IMR-90 (cell line): ENCODE measurements at places on chromosomes 5 and 9. TPM values are rescaled to one million over a fixed set of nuclear protein-coding genes. Genes with fewer than 3 reads are reported as not detected.

Gene FTMT
- not detected in 2 replicates for total RNA-seq

Gene ROR2
- 2.2 and 2.3 TPM in 2 replicates for total RNA-seq

Gene GKAP1
- total RNA-seq: 0.18 and 1.7 TPM in 2 replicates

Gene BAAT
- under 0.01 TPM in 1 of 2 replicates, not detected in the other for total RNA-seq

Gene PCDHA5
- total RNA-seq: not detected in 2 replicates

Gene RELL2
- total RNA-seq: 2.2 TPM in 2 replicates

DNA sequence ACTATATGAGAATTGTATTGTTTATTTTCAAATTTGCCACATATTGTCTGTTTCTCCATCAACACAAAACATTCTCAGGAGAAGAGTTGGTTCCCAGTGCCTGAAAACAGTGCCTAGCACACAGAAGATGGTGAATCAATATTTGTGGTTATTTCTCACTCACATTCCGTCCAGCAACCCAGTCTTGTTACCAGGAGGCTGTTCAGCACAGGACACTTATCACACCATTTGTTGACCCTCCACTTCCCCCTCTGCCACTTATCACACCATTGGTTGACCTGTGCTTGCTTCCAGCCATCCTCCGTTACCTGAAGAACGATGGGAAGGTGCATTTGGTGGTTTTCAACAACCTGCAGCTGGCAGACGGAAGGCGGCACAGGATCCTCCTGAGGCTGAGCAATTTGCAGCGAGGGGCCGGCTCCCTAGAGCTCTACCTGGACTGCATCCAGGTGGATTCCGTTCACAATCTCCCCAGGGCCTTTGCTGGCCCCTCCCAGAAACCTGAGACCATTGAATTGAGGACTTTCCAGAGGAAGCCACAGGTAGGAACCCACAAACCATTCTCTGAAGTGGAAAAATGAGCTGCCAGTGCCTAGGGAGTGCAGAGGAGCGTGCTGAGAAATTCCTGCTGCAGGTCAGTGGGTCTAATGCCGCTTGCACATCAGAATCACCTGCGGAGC, 20.5 kb downstream of the THBS4 start:
- no peak for DNase-seq

DNA sequence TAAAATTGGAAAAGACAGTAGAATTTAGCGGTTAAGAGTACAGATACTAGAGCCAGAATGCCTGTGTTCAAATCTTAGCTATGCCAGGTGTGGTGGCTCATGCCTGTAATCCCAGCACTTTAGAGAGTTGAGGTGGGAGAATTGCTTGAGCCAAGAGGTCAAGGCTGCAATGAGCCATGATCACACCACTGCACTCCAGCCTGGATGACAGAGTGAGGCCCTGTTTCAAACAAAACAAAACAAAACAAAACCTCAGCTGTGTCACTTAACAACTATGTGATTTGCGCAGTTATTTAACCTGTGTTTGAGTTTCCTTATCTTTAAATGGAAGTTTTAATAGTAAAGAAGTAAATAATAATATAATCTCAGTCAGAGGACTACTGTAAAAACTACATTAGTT, 68.3 kb downstream of the TBCA start:
- DNase-seq: peak; percentile 36

DNA sequence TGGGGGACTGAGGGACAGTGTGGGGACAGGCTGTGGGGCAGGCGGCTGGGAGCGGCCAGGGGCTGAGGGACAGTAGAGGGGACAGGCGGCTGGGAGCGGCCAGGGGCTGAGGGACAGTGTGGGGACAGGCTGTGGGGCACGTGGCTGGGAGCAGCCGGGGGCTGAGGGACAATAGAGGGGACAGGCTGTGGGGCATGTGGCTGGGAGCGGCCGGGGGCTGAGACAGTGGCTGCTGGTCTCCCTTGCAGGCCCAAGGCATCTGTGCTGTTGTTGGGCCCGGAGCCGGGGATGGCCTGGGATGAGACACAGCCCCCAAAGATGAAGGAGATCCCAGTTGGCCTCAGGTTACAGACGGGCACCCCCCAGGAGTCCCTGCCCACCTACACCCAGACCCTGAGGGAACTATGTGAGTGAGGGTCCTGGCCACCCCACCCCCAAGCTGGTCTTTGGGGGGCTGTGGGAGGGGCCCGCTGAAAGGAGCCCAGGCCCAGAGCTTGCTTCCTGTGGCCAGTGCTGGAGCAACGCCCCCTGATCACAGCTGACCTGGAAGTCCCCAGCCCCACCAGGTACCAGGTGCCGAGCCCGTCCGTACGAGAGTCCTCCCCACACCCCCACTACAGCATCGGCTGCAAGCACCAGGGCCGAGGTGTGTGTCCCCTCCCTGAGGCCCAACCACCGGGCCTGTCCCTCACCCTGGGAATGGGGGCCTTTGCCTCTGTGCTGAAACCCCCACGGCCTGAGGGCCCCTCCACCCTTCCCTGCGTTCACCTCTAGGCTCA, 593 bp downstream of the STPG3 start:
- DNase-seq: no peak

- DNase-seq: no peak
These were observed 249.0 kb downstream of the TMEM167A start for GRCh38 chr5:82828211-82828610.

- DNase-seq: no peak
These were observed 23.8 kb upstream of the FBP1 start for GRCh38 chr9:94663140-94663539.

GRCh38 chr5:170738840-170739239, 44.7 kb upstream of the GABRP start:
- DNase-seq: no peak

DNA sequence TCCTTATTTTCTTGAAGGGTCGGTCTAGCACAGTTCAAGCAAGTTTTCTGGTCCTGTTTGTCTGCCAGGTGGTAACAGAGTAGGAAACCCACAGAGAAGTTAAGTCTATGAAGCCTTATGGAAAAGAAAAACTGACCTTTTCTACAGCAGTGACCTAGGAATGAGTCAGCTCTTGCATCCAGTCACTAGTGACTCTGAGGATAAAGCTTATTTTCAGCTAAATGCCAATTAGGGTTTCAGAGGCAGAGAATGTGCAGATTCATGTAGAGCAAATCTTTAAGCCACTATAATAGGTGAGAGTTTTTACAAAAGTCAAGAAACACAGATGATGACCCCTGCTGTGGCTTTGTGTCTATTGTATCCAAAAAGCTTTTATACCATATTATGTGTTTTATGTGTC, 100.7 kb downstream of the CWC27 start:
- DNase-seq: peak; percentile 88

- peak; percentile 80 for DNase-seq
These were observed at the start of gene RXRA for GRCh38 chr9:134325813-134326723. TSS of gene RXRA (plus strand) at chr9:134326455. CDS start at chr9:134326632, 177 bp downstream.

DNA sequence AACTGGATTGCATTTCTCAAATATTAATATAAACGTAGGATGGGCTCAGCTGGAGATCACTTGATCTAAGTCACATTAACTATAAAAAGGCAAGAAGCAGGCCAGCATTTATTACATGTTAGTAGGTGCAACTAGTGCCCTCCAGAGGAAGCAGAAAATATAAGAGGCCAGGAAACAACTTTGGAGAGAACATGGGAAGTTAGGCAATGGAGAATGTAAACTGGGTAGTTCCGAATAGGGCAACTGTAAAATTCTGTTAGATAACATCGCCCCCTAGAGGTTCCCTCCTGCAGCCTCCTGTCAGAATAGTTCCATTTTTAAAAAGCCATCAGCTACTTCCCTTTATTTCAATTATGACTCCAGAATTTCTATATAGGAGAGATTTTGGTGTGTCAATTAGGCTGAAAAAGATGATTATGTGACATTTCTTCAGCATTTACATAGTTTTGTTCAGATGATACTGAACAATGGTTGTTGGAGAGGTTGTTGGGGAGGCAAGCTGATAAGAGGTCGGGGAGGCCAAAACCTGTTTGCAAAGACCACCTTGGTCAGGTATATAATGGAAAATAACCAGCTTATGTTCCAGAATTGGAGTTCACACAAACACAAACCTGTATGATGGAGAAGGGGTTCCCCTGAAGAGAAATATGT, 22.4 kb downstream of the CCL28 start:
- DNase-seq: peak; percentile 90

DNA sequence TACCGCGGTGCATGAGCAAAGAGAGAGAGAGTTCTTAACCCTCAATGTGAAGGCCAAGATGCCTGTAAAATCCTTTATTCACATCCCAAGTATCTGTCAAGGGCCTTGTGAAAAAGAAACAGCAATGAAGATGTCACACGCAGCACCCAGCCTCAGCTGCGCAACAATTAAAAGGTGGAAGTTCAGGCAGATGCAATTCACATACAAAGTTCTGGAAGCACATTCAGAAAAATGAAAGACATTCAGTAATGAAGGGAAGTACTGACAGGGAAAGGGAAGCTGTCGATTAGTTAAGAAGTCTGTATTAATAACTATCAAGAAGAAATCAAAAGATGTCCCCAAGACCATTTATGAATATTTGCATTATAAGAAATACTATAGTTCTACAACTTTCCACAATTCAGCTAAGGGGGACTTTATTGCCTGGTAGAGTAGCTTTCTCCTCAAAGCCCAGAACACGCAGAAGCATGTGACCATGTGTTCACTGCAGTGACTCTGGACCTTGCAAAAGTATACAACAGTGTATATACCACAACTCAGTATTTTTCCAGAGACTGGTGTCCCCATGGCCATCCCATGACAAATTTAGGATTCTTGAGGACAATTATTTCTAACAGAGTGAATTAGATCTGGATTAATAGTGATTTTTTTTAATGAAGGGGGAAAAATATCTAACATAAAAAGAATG, 137.5 kb downstream of the CDK5RAP2 start:
- no peak for DNase-seq

- no peak for DNase-seq
These were observed 1217.9 kb upstream of the ACO1 start for GRCh38 chr9:31166516-31166915.
